ENCODE measurements at places on chromosomes 11 and 22. TPM values are rescaled to one million over a fixed set of nuclear protein-coding genes. Genes with fewer than 3 reads are reported as not detected.

The ABCG4 gene
- 0.29 TPM for total RNA-seq

The BTBD18 gene
- not detected for total RNA-seq

The NRXN2 gene
- not detected for total RNA-seq

The PNPLA3 gene
- 6.2 TPM for total RNA-seq

The TMPRSS6 gene
- total RNA-seq, result not detected

The PLAAT2 gene
- total RNA-seq, result not detected

The OR52B6 gene
- total RNA-seq, result not detected

The PAMR1 gene
- total RNA-seq, result not detected

The MAP6 gene
- total RNA-seq, result 1.5 TPM

The MRGPRX4 gene
- not detected for total RNA-seq

The CHADL gene
- total RNA-seq, result 0.73 TPM

The TBX1 gene
- 3.6 TPM for total RNA-seq

The MMP8 gene
- not detected for total RNA-seq

The NLRP14 gene
- total RNA-seq, result not detected

The MMP12 gene
- not detected for total RNA-seq

The TMEM191C gene
- total RNA-seq, result 1.2 TPM

The CWF19L2 gene
- total RNA-seq, result 13.0 TPM

The SLC22A12 gene
- total RNA-seq, result not detected

The KMT2A gene
- 49.5 TPM for total RNA-seq

The OR51B4 gene
- not detected for total RNA-seq

The CSNK2A3 gene
- 2.0 TPM for total RNA-seq

The HEPACAM gene
- total RNA-seq, result not detected

The TRMU gene
- total RNA-seq, result 34.3 TPM

The NRIP3 gene
- total RNA-seq, result 8.4 TPM

The GRM5 gene
- 0.05 TPM for total RNA-seq

The PDGFD gene
- total RNA-seq, result 31.1 TPM

The KRTAP5-9 gene
- not detected for total RNA-seq

The HBB gene
- total RNA-seq, result not detected

The SYT13 gene
- 0.05 TPM for total RNA-seq

The CCDC81 gene
- 2.8 TPM for total RNA-seq

The DEUP1 gene
- not detected for total RNA-seq

The LRRC55 gene
- 1.3 TPM for total RNA-seq

The SOX10 gene
- total RNA-seq, result not detected

The IGSF22 gene
- total RNA-seq, result not detected

The C11orf87 gene
- 0.12 TPM for total RNA-seq

The C11orf16 gene
- not detected for total RNA-seq

The OR10A2 gene
- total RNA-seq, result not detected

The PATE4 gene
- total RNA-seq, result not detected

The SPCS2 gene
- 50.9 TPM for total RNA-seq

The MYRF gene
- 10.7 TPM for total RNA-seq

The ZFTA gene
- 23.2 TPM for total RNA-seq

The IL18 gene
- 0.35 TPM for total RNA-seq

The USP2 gene
- total RNA-seq, result 0.41 TPM

Data from glomerular endothelial cell (primary cell).